Fibroblast of skin of right quadriceps (primary cell): ENCODE measurements at places on chromosomes 16 and 17.
A peak's percentile ranks its signal among the peaks of the same experiment; 100 is the strongest.

DNA sequence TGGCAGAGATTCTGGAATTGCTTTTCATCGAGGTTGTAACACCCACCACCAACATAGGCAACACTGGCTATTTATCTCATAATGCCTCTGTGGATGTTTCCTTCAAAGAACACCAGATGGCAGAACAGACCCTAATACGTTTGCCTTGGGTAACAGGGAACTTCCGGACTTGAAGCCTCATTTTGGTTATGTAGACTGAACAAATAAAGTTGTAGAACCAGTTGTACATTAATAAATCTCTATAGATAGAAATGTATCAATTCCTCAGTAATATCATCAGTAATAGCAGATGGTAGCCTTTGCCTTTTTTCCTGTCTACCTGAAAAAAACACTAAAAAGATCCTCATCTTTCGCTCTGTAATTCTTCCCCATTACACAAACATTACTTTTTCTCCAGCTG is 25.9 kb upstream of the APOH start:
- DNase-seq: peak; percentile 82

GRCh38 chr16:50742576-50743200 is 802 bp downstream of the CYLD start:
- DNase-seq: peak; percentile 24

DNA sequence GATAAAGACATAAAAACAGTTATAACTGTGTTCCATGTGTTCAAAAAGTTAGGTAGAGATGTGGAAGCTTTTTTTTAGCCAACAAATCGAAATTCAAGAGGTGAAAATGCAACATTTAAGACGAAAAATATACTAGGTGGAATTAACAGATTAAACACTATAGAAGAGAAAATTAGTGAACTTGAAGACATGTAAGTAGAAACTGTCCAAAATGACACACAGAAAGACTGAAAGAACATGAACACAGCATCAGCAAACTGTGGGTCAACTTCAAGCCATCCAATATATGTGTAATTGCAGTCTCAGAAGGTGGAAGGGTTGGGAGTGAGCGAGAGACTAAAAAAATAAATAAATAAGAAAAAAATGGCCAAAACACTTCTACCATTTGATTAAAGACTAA is 9.3 kb downstream of the FAM83G start:
- DNase-seq: no peak

DNA sequence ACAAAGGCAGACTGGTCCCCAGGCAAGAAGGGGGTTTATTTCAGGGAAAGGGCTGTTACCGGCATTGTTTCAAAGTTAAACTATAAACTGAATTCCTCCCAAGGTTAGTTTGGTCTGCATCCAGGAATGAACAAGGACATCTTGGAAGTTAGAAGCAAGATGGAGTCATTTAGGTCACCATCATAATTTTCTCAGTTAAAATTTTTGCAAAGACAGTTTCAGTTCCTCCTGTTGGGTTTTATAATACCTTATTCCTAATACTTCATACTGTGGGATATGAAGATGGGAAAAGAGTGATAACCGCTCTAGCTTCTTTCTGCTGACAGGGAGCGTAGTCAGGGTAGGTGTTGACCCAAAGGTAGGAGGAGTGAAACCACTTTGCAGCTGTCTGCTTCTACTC is 24.8 kb downstream of the PMM2 start:
- no peak for DNase-seq

- DNase-seq: no peak
These were observed 201.9 kb upstream of the CDH11 start for GRCh38 chr16:65323655-65324237.

GRCh38 chr16:22270525-22270924 is 26.7 kb upstream of the POLR3E start:
- DNase-seq: no peak

DNA sequence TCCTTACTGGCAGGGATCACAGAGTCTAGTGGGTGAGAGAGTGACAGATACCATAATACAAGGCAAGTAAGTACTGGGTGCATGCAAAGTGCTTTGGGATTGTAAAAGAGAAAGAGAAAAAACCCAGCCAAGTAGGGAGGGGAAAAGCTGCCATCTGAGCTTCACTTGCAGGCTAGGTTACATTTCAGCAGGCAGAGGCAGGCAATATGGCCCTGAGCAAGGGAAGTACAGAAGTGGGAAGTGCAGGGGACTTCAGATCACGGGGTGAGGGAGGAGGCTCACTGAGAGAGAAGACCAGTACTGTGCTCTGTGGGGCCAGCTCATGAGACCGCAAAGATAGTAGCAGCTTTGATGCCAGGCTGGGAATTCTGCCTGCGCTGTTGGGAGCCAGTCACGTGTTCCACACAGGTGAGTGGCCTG is 230.6 kb downstream of the MSI2 start:
- no peak for DNase-seq

- DNase-seq: no peak
These were observed at the start of gene NHERF2 for GRCh38 chr16:2026461-2027023. Gene NHERF2, plus strand, starts transcription at chr16:2026902. Its CDS starts 104 bp downstream, at chr16:2027006.

GRCh38 chr16:1645914-1646525 is 32.1 kb upstream of the JPT2 start:
- DNase-seq: no peak

DNA sequence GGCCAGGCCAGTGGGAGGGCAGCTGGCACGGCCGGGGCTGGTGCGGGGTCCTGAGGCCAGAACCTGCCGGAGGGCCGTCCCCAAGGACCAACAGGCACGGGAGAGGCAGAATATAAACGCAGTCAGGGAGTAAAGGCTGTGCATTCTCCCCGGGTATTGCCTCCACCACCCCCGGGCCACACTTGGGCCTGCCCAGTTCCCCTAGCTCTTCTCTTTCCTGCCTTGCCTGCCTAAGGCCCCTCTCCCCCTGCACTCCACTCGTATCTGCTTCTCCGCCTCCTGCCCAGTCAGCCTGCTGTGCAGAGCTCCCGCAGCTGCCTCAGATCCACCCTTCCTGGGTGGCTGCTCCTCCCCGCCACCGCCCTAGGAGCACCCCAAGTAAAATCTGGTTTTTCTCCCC is 5.0 kb upstream of the RPH3AL start:
- DNase-seq: no peak

- DNase-seq: peak; percentile 72
These were observed 11.8 kb downstream of the LASP1 start for GRCh38 chr17:38881600-38882191.

- peak; percentile 41 for DNase-seq
These were observed 32.8 kb downstream of the MYO15A start for GRCh38 chr17:18141210-18141803.

- no peak for DNase-seq
These were observed 369.1 kb downstream of the XYLT1 start for GRCh38 chr16:17101646-17102045.

GRCh38 chr17:40416671-40417070 is 1.0 kb downstream of the TOP2A start:
- DNase-seq: no peak

- DNase-seq: no peak
These were observed 25.2 kb upstream of the AMZ2 start for GRCh38 chr17:68222606-68223005.

- DNase-seq: peak; percentile 65
These were observed 30.7 kb upstream of the GSE1 start for GRCh38 chr16:85582229-85582991.

DNA sequence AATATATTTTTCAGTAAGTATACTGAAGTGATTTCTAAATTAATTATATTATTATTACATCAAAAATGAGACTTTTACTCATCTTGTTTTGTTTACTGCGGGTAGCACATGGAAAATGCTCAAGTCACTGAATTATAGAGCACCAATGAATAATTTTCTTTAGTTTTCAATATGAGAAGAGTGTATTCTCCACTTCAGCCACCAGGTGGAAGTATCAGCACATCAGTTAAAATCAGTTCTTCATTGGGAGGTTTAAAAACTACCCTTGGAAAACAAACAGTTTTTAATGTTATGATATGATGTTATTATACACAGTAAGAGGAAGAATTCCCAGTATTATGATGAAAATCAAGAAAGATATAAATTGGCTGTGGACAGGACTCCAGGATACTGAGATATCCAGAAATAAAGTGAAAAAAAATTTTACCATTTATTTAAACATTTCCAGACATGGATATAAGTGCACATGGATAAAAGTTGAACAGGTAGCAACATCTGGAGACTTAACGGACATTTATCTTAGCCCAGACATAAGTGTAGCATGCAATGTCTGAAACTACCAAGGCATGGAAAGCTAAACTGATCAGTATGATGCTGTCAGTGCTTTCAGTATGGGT is 467.3 kb downstream of the KCNJ2 start:
- peak; percentile 37 for DNase-seq

- peak; percentile 53 for DNase-seq
These were observed at the start of gene SPATA32 for GRCh38 chr17:45261577-45262515. Gene SPATA32, minus strand, starts transcription at chr17:45262094. Its CDS starts 78 bp downstream, at chr17:45262016.

DNA sequence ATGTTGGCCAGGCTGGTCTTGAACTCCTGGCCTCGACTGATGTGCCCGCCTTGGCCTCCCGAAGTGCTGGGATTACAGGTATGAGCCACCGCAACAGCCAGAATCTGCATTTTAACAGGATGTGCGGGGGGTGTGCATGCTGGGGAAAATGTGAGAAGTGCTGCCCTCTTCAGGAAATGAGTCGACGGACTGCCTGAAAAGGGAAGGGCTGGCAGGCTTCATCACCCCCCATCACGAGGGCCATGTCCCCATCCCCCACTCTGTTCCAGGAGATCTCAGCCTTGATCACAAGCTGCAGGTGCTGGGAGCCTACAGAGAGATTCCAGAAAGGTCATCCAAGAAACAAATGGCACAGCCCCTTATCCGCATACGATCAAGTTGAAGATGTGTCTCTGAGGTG is 195.3 kb upstream of the RPL38 start:
- no peak for DNase-seq
